ENCODE measurements at places on chromosomes 13 and 19.
A peak's percentile ranks its signal among the peaks of the same experiment; 100 is the strongest.

DNA sequence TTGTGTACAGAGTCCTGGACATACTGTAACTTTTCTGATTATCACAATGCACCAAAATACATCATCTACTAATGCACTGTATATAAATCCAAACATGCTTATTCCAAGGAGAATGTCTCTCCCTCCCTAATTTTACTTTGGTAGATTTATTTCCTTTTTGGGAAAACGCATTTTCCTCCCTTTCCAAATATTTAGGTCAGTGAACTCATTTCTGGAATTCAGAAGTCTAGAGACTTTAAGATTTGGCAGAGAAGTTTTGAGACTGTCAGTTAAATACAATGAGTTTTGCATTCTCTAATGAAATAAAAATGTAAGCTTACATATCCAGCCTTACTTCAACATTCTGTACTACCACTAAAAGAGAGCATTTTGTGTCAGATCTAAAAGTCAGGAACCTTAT, 165.8 kb upstream of the EDNRB start:
- DNase-seq = no peak

DNA sequence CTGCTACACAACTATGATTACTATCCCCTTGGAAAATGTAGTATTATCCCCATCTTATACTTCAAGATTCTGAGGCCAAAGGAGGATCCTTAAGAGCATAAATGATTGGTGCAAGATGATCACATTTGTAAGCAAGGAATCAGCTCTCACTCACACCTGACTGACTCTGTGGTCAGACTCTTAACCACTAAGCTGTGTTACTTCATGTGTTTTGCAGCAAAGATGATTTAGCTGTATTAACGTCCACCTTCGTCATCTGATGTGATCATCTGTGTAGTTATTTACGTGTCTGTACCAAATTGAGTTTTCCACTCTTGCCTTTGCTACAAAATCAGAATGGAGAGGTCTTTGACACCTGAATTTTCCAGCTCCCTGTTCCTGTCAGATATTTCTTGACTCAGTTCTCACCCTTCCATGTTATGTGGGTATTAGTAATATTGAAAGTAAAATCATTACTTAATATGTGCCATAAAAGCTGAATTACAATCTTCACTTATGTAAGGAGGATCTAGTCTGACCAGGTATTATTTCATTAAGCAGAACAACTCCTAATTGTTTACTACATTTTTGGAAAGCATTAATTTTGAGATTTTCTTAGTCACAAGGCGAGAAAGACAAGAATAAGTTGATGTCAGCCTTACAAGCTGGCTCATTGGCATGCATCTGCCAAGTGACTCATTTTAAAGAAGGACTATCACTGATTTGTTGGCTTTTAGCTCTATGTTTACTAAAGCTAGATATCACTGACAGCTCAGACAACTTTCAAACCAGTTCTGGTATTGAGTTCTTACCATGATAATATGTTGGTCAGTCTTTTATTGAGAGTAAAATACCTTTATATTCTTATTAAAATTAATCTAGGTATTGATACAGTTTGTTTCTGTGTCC, 1279.8 kb upstream of the PCDH9 start:
- no peak for DNase-seq

DNA sequence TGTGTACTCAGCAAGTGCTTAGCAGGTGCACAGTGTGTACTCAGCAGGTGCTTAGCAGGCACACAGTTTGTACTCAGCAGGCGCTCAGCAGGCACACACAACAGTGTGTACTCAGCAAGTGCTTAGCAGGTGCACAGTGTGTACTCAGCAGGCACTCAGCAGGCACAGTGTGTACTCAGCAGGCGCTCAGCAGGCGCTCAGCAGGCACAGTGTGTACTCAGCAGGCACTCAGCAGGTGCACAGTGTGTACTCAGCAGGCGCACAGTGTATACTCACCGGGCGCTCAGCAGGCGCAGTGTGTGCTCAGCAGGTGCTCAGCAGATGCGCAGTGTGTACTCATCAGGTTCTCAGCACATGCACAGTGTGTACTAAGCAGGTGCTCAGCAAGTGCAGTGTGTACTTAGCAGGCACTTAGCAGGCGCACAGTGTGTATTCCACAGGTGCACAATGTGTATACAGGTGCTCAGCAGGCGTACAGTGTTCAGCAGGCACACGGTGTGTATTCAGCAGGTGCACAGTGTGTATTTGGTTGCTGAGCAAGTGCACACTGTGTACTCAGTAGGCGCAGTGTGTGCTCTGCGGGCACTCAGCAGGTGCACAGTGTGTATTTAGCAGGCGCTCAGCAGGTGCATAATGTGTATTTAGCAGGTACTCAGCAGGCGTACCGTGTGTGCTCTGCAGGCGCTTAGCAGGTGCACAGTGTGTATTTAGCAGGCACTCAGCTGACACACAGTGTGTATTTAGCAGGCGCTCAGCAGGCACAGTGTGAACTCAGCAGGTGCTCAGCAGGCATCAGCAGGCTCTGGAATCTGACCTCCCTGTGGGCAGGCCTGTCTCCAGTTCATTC, 15.1 kb downstream of the CRTC1 start:
- no peak for DNase-seq

- DNase-seq = peak; percentile 64
These were observed 1.7 kb downstream of the UBXN6 start for GRCh38 chr19:4455719-4456475.

DNA sequence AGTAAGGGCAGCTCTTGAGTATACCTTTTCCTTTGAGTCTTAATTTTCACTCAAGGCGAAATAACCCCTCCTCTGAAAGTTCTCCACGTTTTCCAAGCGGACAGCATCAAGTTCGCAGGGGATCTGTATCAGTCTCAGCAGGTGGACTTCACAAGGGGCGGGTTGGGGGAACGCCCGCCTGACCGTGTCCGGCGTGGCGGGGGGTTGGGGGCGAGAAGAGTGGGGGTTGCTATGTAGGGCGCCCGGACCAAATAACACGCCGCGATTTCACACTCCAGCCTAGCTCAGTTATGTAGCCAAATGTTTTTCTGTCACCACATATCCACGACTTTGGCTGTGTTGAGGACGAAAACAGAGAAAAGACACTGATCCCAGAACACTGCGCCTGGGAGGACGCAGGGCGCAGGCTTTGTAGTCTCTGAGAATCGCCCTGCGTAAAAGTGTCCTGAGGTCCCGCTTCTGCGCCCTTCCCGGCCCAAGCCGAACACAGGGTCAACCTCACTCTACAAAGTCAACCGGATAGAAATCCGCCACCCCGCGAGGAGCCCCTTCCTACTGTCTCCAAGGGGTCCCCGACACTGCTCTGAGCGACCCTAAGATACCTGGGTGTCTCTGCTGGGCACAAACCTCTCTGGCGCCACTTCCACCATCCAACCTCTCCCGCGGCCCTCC, 524 bp downstream of the RUBCNL start:
- DNase-seq = no peak

DNA sequence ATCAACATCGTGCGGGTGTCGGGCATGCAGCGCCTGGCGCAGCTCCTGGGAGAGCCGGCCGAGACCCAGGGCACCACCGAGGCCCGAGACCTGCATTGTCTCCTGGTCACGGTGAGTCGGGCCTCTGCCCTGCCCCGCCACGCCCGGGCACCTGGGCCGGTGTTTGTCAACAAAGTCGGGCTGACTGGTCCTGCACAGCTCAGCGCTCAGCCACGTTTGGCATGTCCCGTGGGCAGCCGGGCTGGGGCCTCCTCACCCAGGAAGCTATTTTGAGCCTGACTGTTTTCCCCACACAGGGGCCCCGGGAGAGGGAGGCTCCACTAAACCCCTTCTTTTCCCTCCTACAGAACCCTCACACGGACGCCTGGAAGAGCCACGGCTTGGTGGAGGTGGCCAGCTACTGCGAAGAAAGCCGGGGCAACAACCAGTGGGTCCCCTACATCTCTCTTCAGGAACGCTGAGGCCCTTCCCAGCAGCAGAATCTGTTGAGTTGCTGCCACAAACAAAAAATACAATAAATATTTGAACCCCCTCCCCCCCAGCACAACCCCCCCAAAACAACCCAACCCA, 1.3 kb downstream of the GADD45B start:
- DNase-seq = no peak

DNA sequence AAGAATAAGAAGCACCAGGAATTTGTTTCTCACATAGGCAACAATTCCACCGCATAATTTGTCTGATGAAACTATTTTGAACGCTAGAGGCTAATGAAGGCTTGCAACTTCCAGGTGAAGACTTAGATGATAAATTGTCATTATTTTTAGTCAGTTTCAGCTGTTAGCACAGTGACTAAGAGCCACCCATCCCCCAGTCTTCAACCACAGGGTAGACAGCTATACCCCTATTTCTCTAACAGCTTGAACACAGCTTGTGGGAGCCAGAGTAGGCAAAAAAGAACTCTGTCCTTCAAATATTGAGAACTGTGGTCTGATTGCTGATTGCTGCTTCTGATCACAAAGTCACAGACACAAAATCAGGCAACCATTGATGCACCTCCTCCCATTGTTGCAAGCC, 1124.8 kb upstream of the PRR20A start:
- no peak for DNase-seq

- no peak for DNase-seq
These were observed 138.8 kb upstream of the GJB6 start for GRCh38 chr13:20370815-20371421.

DNA sequence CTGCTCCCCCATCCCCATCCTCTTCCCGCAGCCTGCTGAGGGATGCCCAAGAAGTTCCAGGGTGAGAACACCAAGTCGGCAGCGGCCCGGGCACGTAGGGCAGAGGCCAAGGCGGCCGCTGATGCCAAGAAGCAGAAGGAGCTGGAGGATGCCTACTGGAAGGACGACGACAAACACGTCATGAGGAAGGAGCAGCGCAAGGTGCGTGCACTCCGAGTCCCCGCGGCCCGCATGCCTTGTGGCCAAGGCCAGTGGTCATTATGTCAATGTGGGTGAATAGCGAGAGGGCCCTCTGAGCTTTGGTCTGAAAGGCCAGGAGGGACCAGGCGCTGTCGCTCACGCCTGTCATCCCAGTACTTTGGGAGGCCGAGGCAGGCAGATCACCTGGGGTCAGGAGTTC, 3.6 kb downstream of the CCDC124 start:
- DNase-seq = no peak

DNA sequence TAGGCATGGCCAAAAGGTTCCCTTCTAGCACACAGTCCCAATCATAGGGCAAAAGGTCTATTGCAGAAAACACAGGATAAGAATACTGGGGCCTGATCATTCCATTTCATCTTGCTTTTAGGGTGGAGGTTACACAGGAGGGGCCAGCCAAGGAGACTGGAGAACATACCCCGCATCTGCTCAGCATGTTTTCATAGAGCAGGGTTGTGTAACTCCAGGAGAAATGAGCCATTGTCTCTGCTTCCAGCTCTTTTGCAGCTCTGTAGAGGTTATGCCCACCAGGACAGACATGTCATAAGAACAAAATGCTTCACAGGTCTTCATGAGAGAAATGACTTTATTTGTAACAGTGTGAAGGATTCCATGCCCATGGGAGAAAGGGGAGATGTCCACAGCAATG, 742.8 kb downstream of the DACH1 start:
- no peak for DNase-seq

DNA sequence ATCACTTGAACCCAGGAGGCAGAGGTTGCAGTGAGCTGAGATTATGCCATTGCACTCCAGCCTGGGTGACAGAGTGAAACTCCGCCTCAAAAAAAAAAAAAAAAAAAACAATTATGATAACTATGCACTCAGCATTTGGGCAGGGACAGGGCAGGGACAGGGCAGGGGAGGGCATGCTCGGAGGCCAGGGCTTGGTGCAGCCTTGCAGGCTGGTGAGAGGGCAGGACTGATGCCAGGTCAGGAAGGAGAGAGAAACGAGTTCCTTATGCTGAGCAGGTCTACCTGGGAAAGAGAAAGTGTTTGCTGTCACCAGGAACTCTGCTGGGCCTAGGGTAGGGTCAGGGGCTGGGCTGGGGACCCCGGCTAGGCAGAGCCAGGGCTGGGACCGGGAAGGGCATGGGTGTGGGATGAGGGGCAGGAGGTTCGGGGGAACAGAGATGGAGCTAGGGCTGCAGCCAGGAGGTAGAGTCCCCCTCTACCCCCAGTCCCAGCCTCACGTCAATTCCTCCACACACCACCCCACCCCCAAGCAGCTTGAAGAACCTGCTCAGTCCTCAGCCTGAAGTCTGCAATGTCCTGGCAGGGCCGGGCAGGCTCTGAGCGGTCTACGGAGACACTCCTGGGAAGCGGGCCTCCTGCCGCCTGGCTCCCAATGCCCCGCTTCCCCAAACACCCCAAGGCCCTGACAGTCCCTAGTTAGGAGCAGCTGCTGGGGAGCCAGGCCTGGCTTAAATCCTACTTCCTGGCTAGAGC, 2.8 kb downstream of the FXYD3 start:
- no peak for DNase-seq

DNA sequence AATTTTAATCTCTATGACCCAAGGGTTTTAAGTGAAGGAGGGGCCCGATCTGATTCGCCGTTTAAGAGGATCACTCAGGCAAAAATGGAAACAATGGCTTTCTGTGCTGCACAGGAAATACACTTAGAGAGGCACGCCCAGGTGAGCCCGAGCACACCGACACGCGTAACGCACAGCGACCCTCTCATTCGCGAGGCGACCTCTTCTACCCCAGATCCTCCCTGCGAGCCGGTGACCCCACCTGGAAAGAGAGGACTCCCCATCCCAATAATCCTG, 216 bp downstream of the SH2D3A start:
- DNase-seq = no peak

DNA sequence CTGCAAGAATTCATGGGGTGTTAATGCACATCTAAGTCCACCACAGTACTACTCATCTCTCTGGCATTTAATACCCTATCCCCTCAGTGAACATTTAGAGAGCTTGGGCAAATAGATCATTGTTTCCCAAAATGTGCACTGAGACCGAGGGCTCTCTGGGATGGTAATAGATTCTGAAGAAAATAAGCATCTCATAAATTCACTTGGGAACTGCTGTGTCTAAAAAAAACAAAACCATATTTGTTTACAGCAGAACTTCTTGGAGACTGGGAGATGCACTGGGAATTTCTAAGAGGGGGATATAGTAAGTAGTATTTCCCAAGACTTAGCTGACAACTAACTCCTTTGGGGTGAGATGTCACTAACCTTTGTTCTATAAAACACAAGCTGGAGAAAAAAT, 58.4 kb downstream of the ENOX1 start:
- peak; percentile 36 for DNase-seq

GRCh38 chr19:35224681-35225571, 3.6 kb downstream of the FAM187B start:
- DNase-seq = no peak

DNA sequence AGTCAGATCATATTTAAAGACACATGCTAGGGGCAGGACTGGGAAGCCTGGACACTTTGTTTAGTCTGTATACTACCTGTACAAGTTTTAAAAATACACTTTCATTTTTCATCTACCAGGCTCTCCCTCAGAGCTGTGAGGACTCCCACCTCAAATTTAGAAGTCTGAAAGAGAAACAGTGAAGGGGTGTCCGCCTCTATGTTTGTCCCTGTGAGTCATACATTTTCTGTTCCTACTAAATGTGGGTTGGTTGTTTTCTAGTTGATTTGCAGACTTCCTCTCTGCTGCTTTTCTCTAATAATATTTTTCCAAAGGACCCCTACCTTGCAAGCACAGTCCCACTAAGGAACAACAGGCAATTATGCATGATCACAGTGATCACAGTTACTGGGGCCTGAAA, 110.5 kb downstream of the ENOX1 start:
- DNase-seq = no peak
